Tibial artery (tissue), 4 donors: ENCODE measurements at places on chromosomes 12 and 14.

- no peaks in the 10 kb centered on the region for H3K4me1 ChIP-seq
- no peak for DNase-seq
- peak overlapping the region; percentile 97 for H3K27ac ChIP-seq
Measured at GRCh38 chr12:92146497-92147224, 1.0 kb upstream of the BTG1 start.

DNA sequence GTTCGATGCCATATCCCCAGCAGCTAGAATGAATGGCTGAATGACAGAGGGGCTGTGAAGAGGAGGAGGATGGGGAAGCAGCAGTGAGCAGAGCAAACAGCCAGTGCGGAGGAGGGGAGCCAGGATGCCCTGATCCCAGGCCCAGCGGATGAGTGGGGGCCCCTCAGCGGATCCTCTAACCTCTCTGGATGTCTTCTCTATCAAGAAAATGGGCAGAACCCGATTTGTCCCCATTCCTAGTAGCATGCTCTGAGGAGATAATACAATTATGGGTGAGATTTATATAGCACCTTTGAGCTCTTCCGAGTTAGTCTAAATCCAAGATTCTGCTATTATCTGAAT, 30.0 kb upstream of the RPLP0 start:
- H3K27ac ChIP-seq: peak overlapping the region; percentile 90
- H3K27me3 ChIP-seq: no peaks in the 10 kb centered on the region
- no peak overlapping the region for H3K4me3 ChIP-seq
- H3K36me3 ChIP-seq: no peaks in the 10 kb centered on the region

DNA sequence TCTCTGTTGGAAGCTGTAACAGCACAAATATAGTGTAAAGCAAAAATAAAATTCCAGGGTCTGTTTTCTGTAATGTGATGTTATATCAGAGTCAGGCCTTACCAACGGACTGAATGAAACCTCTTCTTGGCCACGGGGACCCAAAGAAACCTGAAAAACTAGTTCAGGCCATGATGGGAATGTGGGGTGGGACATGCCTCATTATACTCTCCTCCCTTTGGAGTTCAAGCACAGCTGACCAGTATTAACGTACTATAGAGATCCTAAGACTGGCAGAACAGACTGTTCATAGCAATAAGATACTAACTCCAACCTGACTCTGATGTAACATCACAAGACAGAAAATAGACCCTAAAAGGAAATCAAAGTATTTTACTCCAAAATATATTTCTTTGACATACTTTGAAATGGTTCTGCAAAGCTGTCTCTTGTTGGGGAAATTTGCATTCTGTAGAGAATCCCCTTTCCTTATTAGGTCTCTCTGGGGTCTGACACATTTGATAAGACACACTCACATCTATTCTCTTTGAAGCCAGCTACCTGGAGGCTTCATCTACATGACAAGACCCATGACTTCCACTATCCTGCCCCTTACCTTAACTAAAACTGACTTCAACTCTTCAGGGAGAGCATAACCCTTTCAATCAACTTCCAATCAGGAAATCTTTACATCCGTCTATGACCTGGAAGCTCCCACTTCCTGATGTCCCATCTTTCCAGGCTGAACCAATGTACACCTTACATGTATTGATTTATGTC, 444.6 kb downstream of the SOX5 start:
- H3K4me3 ChIP-seq: no peak overlapping the region
- no peak for DNase-seq
- H3K4me1 ChIP-seq: no peaks in the 10 kb centered on the region
- H3K27me3 ChIP-seq: no peaks in the 10 kb centered on the region
- H3K36me3 ChIP-seq: no peaks in the 10 kb centered on the region

DNA sequence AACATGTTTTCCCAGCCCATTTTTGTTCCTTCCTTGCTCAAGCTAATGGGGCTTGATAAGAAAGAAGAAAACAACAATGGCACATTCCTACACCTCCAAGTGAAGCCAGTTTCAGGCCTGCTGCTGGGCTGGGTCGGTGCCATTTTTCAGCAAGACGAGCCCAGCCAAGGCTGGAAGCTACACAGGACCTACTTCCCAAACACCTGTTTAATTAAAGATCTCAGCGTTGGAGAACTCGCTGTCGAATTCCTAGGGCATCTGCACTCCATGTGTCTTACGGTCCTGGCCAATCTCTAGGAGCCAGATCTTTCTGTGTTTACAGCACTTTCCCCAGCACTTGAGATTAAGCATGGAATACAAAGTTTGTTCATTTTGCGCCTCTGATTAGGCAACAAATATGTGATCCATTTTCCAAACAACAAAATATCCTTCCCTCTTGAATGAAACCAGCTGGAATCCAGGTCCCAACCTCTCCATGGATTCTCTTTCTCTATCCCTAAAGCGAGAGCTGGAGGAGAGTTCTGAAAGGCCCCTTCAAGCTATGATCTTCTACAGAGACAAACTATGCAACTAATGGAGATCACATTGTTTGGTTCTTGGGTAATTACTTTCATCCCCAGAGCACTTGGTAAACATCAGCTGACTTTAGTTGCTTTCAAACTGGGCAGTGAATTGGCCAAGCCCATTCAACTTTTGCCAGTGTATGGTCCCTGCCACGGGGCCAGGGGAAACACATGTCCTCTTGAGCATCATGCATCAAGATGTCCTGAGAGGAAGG, 34.3 kb upstream of the TC2N start:
- DNase-seq: no peak
- H3K27ac ChIP-seq: peak overlapping the region; percentile 69
- no peak overlapping the region for H3K4me3 ChIP-seq
- H3K27me3 ChIP-seq: no peaks in the 10 kb centered on the region
- no peaks in the 10 kb centered on the region for H3K36me3 ChIP-seq

- H3K4me3 ChIP-seq: no peak overlapping the region
- H3K27me3 ChIP-seq: no peaks in the 10 kb centered on the region
- DNase-seq: no peak
- H3K4me1 ChIP-seq: no peaks in the 10 kb centered on the region
Measured at GRCh38 chr14:24785698-24786097, 151.7 kb upstream of the GZMB start.

GRCh38 chr12:93153321-93153720, 224.2 kb upstream of the EEA1 start:
- H3K27me3 ChIP-seq: no peaks in the 10 kb centered on the region
- H3K4me1 ChIP-seq: peaks cover 3% of the 10 kb centered on the region
- DNase-seq: no peak
- H3K27ac ChIP-seq: no peak overlapping the region
- no peak overlapping the region for H3K4me3 ChIP-seq

- H3K27me3 ChIP-seq: no peaks in the 10 kb centered on the region
- no peak overlapping the region for H3K27ac ChIP-seq
- H3K4me1 ChIP-seq: peaks cover 25% of the 10 kb centered on the region
- no peaks in the 10 kb centered on the region for H3K36me3 ChIP-seq
- DNase-seq: no peak
Measured at GRCh38 chr12:91662021-91662420, 479.4 kb upstream of the DCN start.
